Endothelial cell of umbilical vein (primary cell): ENCODE measurements at places on chromosomes 7 and 10. TPM values are rescaled to one million over a fixed set of nuclear protein-coding genes. Genes with fewer than 3 reads are reported as not detected.

AASS gene
- 7.9 and 11.1 TPM in 2 replicates for polyA plus RNA-seq

OR2A1 gene
- polyA plus RNA-seq: 0.02 and 0.14 TPM in 2 replicates

DNA sequence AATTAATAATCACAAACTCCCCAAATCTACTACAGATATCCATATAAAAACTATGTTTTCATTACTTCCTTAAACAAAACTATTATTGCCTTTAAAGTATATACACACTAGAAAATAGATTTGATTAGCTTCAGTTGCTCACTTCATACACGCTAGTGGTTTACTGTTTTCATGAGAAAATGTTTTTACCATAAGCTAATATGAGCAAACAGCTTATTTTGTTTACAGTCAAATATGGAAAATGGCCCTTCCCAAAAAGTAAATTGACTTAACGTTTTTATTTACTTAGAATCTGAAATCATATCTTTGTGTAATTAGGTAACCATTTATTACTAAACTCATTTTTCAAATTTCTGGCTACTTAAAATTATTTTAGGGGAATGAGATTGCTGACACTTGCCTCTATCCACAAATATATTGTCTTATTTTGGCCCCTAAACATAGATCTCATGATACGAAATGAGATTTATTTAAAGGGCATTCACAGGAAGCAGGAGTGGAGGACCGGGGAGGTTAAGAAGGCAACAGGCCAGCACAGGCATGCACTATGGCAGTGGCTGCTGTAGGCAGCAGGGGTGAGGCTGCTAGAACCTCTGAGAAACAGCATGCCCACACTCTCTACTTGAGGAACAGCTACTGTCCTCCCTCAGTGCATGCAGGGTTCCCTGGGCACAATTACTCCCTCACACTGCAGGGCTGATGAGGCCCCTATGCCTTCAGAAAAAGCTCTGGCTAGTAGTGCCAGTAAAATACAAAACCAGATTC is 29.6 kb upstream of the SOSTDC1 start:
- H3K4me3 ChIP-seq: no peak overlapping the region
- no peak for DNase-seq
- no peaks in the 10 kb centered on the region for H3K36me3 ChIP-seq

DNA sequence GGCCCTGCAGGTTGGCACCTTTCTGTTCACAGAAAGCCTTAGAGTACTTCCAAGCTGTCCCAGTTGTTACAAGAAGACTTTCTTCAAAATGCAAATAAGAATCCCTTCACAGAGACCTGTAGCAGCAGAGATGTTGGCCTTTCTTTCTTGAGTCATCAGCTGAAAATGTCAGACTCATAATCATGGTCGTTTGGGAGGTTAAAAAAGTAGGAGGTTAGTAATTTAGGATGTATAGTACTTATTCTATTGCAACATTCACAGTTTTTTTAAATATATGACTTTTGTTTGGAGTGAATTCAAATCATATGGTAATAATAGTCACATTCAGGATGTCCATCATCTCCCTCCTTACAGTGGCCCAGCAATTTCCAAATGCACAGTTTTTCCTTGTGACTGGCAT is 223.9 kb upstream of the GLI3 start:
- H3K4me3 ChIP-seq: no peak overlapping the region
- H3K4me1 ChIP-seq: no peaks in the 10 kb centered on the region
- H3K27ac ChIP-seq: no peak overlapping the region
- no peaks in the 10 kb centered on the region for H3K27me3 ChIP-seq
- H3K36me3 ChIP-seq: no peaks in the 10 kb centered on the region
